Renal cortical epithelial cell (primary cell): ENCODE measurements at places on chromosomes 1 and 21.

DNA sequence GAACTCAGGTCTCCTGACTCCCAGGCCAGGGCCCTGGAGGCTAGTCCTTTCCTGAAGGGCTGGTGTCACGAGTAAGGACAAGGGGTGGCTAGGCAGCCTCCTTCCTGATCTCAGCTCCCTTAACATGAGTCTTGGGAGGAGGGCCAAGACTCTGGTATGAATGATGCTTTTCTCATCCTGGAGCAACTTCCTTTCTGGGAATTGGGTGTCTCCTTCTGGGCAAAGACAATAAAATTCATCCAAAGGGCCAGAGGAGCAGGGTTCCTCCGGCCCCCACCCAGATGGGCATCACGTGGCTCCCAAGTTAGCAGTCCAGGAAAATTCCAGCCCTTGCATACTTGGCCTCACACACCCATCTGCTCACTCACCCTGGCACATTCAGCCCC lies at the start of gene FAM167B:
Gene FAM167B, plus strand, starts transcription at position 335 of the 386 bp plus-strand sequence. CDS start 200 bp downstream, outside the sequence.
- no peak for DNase-seq

- no peak for DNase-seq
Measured at GRCh38 chr1:199282751-199283305, 644.0 kb downstream of the PTPRC start.

DNA sequence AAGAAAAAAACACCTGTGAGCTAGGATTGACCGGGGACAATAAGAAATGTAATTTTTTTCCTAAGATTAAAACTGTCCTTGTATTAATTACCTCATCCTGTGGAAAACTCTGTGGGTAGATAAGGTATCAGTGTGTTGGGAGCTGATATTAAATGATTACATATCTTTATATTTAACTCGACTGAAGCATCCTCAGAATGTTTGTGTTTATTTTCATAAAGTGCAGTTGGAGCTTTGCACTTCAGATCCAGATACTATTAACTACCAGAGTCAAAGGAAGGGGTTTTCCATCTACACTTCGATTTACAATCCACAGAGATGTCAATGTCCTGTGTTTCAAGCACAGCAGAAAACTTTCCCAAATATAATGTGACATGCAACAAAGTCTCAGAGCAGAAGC lies 164.5 kb downstream of the NR5A2 start:
- DNase-seq = no peak

GRCh38 chr1:42336978-42337377 lies 1.9 kb upstream of the FOXJ3 start:
- DNase-seq = no peak
